Left kidney (tissue), 8 donors: ENCODE measurements at places on chromosomes 3 and 15. TPM values are rescaled to one million over a fixed set of nuclear protein-coding genes. Genes with fewer than 3 reads are reported as not detected.

Gene TPRG1
- polyA plus RNA-seq: 0.68 TPM

Gene ZNF80
- polyA plus RNA-seq: 0.15 TPM

GRCh38 chr3:10253731-10254130 lies 5.5 kb downstream of the TATDN2 start:
- DNase-seq: no peak

Gene RBP2
- polyA plus RNA-seq: 0.75 TPM

Gene SLC27A2
- 70.6 TPM for polyA plus RNA-seq

DNA sequence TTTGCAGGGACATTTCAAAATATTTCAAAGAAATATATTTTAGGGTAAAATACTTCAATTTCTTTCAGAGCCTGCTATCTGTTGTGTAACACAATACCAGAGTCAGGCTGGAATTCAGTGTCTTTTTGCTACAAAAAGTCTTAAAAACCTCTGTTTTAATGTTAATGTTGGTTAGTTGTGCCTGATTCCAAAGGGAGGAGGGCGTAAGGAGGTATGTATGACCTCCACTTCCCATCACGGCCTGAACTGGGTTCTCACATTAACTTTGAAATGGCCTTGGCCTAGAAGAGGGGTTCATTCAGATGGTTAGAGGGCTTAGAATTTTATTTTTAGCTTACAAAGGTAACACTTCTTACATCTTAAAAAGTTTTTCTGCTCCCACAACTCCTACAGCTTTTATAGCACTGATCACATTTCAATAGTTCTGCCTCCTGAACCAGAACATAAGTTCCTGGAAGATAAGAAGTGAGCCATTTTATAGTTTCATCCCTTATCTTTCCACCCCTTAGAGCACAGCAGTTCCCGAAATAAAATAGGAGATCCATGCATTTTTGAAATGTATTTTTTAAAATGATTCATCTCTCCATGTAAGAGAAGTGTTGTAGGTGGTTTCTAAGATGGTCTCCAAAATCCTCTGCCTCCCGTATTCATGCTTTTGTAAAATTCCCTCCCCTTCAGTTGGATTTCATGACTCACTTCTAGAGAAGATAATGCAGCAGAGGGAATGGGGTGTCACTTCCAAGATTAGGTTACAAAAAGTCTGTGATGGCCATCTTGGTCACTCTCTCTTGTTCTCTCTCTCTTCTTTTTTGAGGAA lies 543.1 kb upstream of the NECTIN3 start:
- DNase-seq: no peak

DNA sequence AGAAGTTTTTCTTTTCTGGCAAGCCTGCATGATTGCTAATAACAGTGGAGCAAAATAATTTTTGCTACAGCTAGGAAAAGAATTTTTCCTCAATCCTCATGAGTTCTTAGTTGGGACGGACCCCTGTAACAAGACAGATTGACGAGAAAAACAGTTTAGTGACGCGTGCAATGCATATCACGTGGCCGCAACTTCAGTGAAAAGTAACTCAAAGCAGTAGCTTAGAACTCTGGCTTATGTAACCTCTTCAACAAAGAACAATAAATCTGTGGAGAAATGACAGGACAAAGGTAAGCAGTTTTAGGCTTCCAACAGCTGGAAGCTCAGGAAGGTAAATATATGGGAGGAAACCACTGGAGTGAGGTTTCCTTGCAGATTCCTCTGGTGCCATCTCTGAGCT lies 19.7 kb downstream of the FAM107A start:
- no peak for DNase-seq
